ENCODE measurements at places on chromosomes 5 and 9.

DNA sequence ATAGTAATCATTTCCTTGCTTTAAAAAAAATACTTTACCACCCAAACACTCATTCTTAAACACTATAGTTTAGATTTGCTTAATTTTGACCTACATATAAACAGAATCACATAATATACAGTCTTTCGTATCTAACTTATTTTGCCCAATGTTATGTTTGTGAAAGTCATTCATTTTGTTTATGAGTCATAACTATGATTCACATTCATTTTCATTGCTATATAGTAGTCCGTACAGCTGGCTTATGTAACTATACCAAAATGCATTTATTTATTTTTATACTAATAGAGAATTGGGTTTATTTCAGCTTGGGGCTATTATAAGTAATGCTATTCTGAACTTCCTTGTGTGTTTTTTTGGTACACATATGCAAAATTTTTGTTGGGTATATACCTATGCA, 33.9 kb upstream of the FOXI1 start:
- DNase-seq = no peak

- DNase-seq = no peak
These were observed 161.6 kb upstream of the FBXL17 start for GRCh38 chr5:108543486-108543885.

GRCh38 chr5:157496864-157497263, 36.9 kb downstream of the NIPAL4 start:
- no peak for DNase-seq

GRCh38 chr9:16743375-16743774, 127.1 kb downstream of the BNC2 start:
- DNase-seq = no peak

DNA sequence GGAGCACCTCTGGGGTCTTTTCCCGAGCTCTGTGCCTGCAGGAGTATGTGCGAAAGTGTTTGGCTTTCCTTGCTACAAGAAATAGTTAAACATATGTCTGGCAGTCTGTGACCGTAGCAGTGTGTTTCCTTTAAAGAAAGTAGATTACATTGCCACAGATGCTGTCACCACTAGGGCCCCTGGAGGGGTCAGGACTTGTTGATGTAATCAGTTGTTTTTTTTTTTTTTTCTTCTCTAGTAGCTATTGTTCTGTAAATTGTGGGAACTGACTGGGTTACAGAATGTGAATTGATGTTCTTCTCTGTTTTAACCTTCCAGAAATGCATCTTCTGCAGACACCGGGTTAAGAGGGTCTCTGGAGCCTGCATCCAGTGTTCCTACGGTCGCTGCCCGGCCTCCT, 345.6 kb downstream of the KDM4C start:
- no peak for DNase-seq

- DNase-seq = no peak
These were observed 10.4 kb downstream of the SMIM15 start for GRCh38 chr5:61151893-61152292.

GRCh38 chr5:26193626-26194025, 844.8 kb downstream of the CDH9 start:
- no peak for DNase-seq

DNA sequence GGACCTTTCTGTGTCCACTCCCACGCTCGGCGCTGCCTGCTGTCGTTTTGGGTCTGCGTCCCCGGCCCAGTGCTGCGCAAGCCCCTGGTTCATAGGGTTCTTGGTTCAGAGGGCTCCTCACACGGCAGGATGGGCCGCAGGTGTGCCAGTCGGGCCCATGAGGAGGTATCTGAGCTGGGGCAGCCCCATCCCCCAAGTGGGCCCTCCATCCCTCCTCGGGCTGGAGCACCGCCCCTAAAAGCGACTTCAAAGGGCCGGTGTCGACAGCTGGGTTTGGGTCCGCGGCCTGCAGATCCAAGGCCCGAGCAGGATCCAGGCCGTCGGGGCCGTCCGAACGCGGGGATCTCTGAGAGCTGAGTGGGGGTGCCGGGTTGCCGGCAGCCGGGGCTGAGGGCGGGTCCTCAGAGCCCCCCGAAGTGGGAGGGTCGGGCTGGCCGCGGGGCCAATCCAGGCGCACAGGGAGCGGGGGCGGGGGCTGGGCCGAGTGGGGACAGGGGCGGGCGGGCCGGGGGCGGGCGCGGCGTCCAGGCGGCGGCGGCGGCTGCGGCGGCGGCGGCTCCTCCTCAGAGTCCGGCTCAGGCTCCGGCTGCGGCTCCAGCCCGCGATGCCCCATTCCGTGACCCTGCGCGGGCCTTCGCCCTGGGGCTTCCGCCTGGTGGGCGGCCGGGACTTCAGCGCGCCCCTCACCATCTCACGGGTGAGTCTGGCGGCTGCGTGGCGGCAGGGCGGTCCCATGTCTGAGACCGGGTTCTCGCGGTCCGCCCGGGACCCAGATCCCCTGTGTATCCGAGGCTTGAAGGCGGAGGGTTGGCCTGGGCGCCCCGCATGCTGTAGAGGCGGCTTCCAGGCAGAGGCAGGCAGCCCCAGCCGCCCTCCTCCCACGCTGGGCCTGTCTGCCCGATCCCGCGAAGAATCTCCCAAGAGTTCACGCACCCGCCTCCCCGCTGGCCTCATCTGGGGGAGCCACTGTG, at the start of gene PDLIM4:
Gene PDLIM4, plus strand, starts transcription at position 566 of the 971 bp plus-strand sequence. Its CDS starts 39 bp downstream, at position 605.
- no peak for DNase-seq

- DNase-seq = no peak
These were observed 12.4 kb upstream of the SUB1 start for GRCh38 chr5:32572778-32573480.

GRCh38 chr5:56496581-56497063, 263.5 kb upstream of the ANKRD55 start:
- DNase-seq = no peak

All from hypothalamus (tissue), 51 donors.